H9 (cell line): ENCODE measurements at places on chromosomes 5 and 9. TPM values are rescaled to one million over a fixed set of nuclear protein-coding genes. Genes with fewer than 3 reads are reported as not detected.

PCDHGB7 gene
- 6.8 and 7.7 TPM in 2 replicates for total RNA-seq

RNF180 gene
- 2.5 and 2.9 TPM in 2 replicates for total RNA-seq

DNA sequence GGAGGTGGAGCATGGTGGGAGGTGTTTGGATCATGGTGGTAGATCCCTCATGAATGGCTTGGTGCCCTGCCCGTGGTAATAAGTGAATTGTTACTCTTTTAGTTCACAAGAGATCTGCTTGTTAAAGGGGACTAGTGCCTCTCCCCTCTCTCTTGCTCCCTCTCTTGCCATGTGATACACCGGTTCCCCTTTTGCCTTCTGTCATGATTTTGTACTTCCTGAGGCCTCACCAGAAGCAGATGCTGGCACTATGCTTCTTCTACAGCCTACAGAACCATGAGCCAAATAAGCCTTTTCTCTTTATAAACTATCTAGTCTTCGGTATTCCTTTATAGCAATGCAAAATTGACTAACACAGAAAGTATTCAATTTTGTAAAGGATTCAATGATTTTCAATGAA is 817.1 kb downstream of the TLR4 start:
- no peak for DNase-seq
- H3K36me3 ChIP-seq: no peaks in the 10 kb centered on the region
- peaks cover 2% of the 10 kb centered on the region; the same call in 1 of the 2 replicates for H3K4me1 ChIP-seq

DNA sequence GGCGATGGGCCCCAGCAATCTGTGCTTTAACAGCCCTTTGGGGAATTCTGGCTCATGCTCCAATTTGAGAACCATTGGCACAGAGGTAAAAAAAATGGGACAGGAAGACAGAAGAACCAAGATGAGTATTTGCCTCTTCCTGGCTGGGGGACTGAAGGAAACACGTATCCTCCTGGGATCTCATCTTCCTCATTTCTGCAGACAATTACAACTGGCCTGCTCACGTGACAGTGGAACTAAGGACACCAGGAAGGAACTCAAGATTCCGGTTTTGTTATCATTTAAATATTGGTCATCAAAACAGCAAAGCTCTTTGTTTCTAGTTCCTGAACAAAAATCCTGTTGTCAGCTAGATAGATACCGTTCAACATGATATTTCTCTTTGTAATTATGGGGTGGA is 216.0 kb upstream of the DAP start:
- H3K27me3 ChIP-seq: no peaks in the 10 kb centered on the region
- no peak overlapping the region for H3K27ac ChIP-seq
- no peak overlapping the region for H3K4me3 ChIP-seq
- no peak for DNase-seq
- H3K4me1 ChIP-seq: no peaks in the 10 kb centered on the region

- DNase-seq: no peak
- H3K4me1 ChIP-seq: no peaks in the 10 kb centered on the region
- no peak overlapping the region for H3K4me3 ChIP-seq
- no peaks in the 10 kb centered on the region for H3K27me3 ChIP-seq
These were observed 112.3 kb downstream of the SMARCA2 start for GRCh38 chr9:2127486-2127885.

DNA sequence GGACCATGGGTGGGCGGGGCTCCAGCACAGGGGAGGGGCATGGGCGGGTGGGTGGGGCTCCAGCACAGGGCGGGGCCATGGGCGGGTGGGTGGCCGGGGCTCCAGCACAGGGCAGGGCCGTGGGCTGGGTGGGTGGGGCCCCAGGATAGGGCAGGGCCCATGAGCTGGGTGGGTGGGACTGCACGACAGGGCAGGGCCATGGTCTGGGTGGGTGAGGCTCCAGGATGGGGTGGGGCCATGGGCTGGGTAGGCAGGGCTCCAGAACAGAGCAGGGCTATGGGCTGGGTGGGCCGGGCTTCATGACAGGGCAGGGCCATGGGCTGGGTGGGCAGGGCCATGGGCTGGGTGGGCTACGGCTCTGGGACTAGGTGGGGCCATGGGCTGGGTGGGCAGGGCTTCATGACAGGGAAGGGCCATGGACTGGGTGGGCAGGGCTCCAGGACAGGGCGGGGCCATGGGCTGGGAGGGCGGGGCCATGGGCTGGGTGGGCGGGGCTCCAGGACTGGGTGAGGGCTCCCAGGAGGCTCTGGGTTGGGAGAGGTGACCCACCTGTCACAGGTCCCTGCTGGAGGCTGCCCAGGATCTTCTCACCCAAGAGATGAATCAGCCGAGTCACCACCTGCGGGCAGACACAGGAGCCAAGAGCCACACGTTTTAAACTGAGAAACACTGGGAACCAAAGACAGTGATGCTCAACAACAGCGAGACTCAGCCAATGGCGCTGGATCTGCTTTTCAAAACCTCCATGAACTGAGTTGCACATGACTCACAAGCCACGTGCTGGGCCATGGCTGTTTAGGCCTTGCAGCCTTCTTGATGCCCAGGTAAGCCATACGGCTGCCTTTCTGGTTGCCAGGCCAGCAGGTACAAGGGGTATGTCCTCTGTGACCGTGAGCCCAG is 33.6 kb upstream of the NSMF start:
- no peaks in the 10 kb centered on the region for H3K27me3 ChIP-seq
- no peak overlapping the region for H3K4me3 ChIP-seq
- DNase-seq: peak; percentile 94
- H3K27ac ChIP-seq: no peak overlapping the region

GRCh38 chr5:124056991-124057723 is 545.2 kb downstream of the CSNK1G3 start:
- H3K4me1 ChIP-seq: no peaks in the 10 kb centered on the region
- DNase-seq: no peak
- H3K27ac ChIP-seq: no peak overlapping the region

- no peak overlapping the region for H3K27ac ChIP-seq
- no peaks in the 10 kb centered on the region for H3K27me3 ChIP-seq
- no peak for DNase-seq
- H3K4me1 ChIP-seq: peaks cover 2% of the 10 kb centered on the region; the same call in 1 of the 2 replicates
- no peaks in the 10 kb centered on the region for H3K36me3 ChIP-seq
These were observed 11.9 kb upstream of the TNIP1 start for GRCh38 chr5:151092762-151093161.

DNA sequence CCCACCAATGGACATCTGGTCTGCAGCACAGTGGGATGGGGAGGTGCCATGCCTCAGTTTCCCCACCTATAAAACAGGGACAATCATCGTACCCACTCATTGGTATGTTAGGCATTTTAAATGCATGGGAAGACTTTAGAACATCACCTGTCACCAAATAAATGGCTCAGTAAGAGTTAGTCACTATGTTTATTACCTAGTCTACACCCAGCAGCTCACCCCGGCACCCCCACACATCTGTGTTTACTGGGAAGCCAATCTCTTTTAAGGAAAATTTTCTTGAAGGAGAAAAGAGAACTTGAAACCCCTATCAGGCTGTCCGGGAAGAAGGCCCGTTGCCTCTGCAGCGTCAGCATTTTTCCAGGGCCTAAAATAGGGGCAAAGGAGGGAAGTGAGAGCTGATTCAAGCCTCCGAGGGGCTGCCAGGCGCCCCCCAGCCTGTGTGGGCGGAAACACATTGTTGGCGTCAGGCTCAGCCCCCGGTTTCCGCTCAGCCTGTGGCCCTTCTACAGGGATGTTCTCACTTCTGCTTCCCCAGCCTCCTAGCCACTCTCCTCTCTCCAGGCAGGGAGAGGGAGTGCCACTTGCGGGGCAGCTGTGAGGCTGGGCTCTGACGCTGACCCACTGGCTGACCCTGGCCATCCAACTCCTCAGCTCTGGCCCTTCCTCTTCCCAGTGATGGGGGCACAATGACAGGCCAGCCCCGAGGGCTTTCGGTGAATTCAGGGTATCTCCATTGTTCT is 4.6 kb downstream of the CSF1R start:
- no peaks in the 10 kb centered on the region for H3K27me3 ChIP-seq
- no peaks in the 10 kb centered on the region for H3K4me1 ChIP-seq
- H3K36me3 ChIP-seq: no peaks in the 10 kb centered on the region
- no peak overlapping the region for H3K27ac ChIP-seq
- H3K4me3 ChIP-seq: no peak overlapping the region
- no peak for DNase-seq

DNA sequence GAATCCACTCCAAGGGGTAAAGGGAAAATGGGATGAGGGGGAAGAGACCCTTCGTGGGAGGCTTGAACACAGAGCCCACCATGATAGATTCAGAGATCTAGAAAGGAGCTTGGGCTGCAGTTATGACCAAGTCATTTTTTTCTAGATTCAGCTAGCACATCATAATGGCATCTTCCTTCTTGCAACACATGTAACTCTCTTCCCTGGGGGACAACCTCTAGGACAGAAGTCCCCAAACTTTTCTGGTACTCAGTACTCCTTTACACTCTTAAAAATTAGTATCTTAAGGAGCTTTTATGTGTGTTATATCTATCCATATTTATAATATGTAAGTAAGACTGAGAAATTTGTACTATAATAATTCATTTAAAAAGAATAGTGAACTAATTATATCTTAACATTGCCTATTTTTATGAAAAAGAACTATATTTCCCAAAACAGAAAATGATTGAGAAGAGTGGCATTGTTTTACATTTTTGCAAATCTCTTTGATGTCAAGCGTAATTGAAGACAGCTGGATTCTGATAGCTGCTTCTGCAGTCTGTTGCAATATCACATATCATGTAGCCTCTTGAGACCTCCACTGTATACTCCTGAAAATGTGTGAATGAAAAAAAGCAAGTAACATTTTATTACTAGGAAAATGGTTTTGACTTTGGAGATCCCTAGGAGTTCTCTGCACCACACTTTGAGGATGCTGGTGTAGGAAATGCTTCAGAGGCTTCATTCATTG is 875 bp downstream of the ACO1 start:
- peaks cover 3% of the 10 kb centered on the region; the same call in 1 of the 2 replicates for H3K4me1 ChIP-seq
- peaks cover 5% of the 10 kb centered on the region; the same call in 1 of the 2 replicates for H3K27me3 ChIP-seq
- H3K4me3 ChIP-seq: peak overlapping the region; percentile 85
- DNase-seq: no peak
- no peaks in the 10 kb centered on the region for H3K36me3 ChIP-seq

GRCh38 chr5:149847611-149848010 is 97.0 kb downstream of the PDE6A start:
- H3K36me3 ChIP-seq: peaks cover 20% of the 10 kb centered on the region
- H3K4me1 ChIP-seq: no peaks in the 10 kb centered on the region
- no peaks in the 10 kb centered on the region for H3K27me3 ChIP-seq
- no peak for DNase-seq
- no peak overlapping the region for H3K27ac ChIP-seq

GRCh38 chr9:88544245-88544644 is 9.3 kb downstream of the NXNL2 start:
- H3K27ac ChIP-seq: no peak overlapping the region
- no peak overlapping the region for H3K4me3 ChIP-seq
- no peaks in the 10 kb centered on the region; the same call in 1 of the 2 replicates for H3K27me3 ChIP-seq
- H3K36me3 ChIP-seq: no peaks in the 10 kb centered on the region; the same call in 2 of the 3 replicates
- no peak for DNase-seq
